Activated CD4-positive, alpha-beta T cell treated with anti-CD3 and anti-CD28 coated beads, Interleukin-2, amount 10 ng/mL, durations not matched to agents 7 days and 5 days (primary cell): ENCODE measurements at places on chromosomes 3 and 15. TPM values are rescaled to one million over a fixed set of nuclear protein-coding genes. Genes with fewer than 3 reads are reported as not detected.

Gene KNL1
- total RNA-seq, result 62.2 TPM

Gene MRPL47
- total RNA-seq, result 32.5 TPM

Gene SPSB4
- not detected for total RNA-seq

Gene CKMT1A
- not detected for total RNA-seq

DNA sequence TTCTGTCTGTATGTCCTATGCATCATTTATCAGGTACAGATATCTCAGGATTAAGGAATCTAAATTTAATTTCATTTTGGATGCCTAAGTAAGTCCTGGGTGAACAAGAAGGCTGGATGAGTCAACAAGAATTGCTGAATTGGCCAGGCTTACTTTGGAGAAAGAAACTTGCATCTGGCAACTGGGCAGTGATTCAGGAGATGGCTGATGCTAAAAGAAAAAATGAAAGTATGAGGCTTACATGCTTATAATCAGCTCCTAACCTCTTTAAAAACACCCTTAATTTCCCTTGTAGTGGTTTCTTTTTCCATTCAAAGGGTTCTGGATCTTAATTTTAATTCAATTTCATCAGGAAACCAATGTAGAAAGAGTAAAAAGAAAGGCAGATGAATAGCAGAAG is 228.8 kb upstream of the PEX5L start:
- DNase-seq, result no peak

- no peak for DNase-seq
These were observed 303.2 kb upstream of the SOX14 start for GRCh38 chr3:137460944-137461343.

DNA sequence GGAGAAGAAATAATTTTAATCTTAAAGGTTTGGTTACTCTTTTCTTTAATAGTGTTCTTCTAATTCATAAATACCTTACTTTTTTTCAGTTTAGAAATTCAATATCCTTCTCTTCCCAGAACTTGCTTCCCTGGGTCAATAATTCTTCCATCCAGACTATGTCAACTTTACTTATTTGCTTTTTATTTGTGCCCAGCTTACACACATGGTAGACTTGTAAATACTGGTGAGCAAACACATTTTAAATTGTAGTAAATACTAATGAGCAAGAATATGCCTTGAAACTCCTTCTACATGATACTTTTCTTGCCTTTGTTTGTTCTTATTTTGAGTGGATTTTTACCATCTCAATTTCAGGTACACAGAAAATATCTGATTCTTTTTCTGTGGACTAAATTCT is 33.7 kb downstream of the SST start:
- DNase-seq, result no peak

DNA sequence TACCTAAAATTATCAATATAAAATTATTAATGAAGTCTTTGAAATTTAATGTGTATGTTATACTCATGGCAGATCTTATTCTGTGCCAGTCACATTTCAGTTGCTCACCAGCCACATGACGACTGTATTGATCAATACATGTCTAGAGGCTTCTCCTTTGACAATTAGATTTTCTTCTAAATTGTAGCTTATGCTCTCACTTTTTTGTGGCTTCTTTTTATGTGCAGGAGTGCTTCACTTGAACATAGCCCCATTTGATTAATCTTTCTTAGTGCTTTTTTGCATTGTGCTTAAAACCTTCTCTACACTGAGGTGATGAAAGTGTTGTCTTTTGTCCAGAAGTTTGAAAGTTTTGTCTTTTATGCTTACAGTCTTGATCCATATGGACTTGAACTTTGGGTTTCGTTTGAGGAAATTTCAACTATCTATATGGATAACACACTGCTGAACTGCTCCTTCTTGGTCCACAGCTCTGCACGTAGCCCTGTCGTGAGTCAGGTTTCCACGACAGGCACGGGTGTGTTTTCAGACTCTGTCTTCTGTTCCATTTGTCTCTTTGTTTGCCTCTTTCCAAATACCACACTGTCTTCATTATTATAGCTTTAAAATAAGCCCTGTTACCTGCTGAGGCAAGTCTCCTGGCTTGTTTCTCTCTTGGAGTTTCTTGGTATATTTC is 393.9 kb upstream of the CFAP20DC start:
- no peak for DNase-seq

DNA sequence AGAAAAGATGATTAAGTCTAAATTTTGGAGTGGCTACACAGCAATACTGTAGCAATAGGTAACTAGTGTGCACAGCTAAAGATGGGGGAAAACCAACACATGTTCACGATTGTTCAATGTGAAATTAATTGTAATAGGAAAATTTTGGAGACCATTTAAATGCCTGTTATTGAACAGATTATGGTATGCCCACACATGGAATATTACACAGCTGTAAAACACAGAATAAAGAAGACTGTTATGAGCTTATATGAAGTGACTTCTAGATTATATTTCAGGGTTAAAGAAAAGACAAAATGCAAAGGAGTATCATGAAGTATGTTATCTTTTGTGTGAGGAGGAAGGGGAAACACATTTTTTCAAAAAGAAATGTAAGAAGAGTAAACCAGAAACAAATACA is 43.8 kb downstream of the SPINK8 start:
- no peak for DNase-seq

- DNase-seq, result no peak
These were observed 64.4 kb downstream of the SLMAP start for GRCh38 chr3:57820479-57820878.

- DNase-seq, result no peak
These were observed 22.9 kb upstream of the PLXNA1 start for GRCh38 chr3:126959921-126960603.

GRCh38 chr3:154933581-154933980 is 146.5 kb upstream of the MME start:
- no peak for DNase-seq

GRCh38 chr3:128903501-128903900 is 24.1 kb downstream of the ACAD9 start:
- no peak for DNase-seq

DNA sequence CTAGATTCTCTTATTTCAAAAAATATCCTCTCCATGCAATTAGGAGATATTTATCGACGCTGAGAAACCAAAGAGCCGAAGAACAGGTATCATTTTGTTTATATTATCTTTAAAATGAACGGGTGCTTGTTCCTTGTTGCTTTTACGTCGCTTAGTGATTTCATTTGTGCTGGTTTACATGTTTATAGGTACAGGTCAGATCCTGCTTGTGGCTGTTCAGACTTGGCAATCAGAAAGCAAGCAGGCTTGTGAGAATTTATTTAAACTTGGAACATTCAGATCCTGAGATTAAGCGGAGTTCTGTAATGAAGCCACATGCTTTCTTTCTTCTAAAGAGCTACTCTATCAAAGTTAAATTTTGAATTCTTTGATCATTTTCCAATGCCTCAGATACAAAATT is 43.0 kb upstream of the ATP2C1 start:
- DNase-seq, result no peak

GRCh38 chr3:72655131-72655551 is 193.1 kb downstream of the SHQ1 start:
- DNase-seq, result no peak

GRCh38 chr15:101852356-101852755 is 40.4 kb downstream of the OR4F15 start:
- DNase-seq, result no peak

GRCh38 chr3:13507570-13508339 is 27.6 kb downstream of the HDAC11 start:
- DNase-seq, result no peak

DNA sequence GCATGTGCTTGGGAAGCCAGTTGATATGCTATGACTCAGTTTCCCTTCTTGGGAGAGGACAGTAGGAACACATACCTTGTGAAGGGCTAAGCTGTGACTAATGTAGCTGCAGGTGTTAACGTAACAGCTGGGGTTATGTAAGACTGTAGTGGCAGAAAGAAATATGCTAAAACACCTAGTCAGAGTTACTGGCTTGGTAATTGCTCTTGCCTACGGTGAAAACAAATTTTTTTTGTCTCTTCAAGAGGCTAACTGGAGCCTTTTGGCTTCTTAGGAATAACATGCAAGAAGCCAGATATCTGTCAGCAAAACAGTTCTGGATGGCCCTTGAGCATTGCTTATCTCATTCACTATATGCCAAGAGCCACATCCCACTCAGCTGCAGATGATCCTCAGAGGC is 1.4 kb downstream of the MAPKBP1 start:
- no peak for DNase-seq

DNA sequence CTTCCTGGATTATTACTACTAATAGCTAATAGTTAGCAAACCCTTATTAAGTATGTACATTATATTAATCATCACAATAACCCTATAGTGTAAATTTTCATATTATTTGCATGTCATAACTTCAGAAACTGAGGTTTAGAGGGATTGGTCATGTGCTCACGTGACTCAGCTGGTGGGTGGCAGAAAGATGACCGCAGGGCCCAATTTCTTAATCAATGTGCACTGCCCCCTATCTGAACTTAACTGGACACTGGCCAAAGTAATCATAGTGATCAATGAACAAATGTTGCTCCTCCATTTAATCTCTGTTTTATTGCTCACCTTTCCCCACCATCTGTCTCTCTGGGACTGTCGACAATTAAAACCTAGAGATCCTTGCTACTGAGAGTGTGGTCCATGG is 52.2 kb downstream of the PLD1 start:
- DNase-seq, result no peak

DNA sequence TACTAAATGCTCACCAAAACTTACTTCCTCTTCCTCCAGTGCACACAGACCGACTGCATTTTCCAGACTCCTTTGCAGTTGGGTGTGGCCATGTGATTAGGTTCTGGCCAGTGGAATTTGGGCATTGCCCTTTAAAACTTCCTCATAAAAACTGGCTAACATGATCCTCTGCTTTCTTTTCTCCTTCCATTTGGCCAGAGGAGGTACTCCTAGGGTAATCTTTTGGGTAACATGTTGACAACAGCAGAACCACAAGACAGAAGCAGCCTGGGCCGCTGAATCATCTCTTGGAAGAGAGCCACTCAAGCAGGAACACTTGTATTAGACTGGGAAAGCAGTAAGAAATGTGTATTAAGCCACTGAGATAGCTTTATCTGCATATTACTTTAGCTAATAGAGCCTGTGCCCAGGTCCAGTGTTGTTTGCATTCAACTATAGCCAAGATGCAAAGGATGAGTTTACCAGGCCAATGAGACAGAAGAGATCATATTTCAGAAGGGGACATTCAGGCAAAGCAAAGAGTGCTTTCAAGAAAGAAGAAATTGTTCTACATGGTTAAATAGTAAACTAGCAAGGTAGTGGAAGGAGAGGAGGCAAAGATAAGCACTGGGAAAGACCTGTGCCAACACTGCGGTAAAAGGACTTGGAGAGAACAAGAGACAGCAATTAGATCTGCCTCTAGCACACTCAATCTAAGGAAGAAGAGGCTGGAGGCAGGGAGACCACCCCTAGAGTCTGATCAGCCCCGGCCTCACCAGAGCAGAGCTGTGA is 79.8 kb downstream of the PLCH1 start:
- no peak for DNase-seq

GRCh38 chr3:195537995-195538394 is 5.1 kb downstream of the PPP1R2 start:
- peak; percentile 61 for DNase-seq

DNA sequence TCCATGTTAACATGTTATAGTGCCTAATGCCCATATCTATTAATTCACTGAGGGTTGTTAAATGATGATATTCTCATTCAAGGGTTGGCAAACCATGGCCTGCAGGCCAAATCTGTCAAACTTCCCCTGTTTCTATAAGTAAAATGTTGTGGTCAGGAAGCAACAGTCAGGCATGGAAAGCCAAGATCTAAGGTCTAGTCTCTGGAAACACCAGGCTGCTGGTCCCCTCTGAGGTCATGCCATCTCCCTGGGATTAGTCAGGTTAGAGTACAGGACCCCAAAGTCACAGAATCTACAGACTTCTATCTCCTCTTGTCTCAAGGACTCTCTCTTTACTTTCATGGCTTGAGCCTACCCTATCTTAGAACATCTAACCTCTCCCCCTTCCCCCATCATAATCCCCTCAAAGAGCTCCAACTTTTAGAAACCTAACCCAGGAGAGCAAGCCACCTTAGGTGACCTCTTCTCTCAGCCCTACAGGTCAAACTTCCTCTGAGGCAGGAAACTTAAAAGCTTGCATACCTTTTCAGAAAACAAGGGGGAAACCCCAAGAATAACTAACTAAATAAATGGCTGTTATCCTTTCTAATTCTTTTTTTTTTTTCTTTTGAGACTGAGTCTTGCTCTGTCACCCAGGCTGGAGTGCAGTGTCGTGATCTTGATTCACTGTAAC is 15.3 kb upstream of the HERC1 start:
- DNase-seq, result no peak

GRCh38 chr15:64928626-64929220 is 17.0 kb downstream of the ANKDD1A start:
- DNase-seq, result no peak

DNA sequence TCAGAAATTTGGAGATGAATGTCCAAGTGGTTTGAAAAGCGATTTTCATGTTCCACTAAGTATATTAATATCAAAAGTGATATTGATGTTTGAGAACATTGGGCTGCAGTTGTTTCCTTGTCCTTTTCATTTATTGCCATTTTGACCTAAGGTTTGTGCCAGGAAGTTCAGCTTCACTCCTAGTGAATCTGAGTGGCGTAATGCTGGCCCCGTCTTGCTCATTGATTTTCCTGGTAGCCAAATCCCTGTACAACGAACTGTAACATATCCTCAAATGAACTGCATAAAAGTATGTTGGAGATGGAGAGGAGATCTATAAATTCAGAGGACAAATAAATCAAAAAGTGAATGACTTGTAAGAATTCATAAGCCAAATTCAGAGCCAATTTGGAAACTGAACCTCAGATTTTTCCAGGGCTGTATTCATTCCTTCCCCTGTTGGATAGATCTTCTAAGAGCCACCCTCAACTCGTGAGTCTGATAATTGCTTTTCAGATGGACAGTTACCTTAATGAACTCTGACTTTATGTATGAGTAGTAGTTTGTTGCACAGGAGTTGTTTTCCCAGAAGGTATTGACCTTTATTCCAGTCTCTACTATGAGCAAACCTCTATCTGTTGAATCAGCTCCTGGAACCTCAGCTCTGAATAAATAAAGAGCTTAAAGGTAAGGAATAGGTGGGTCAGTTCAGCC is 72.8 kb downstream of the ITPR1 start:
- no peak for DNase-seq

GRCh38 chr3:17035033-17035432 is 150.3 kb downstream of the PLCL2 start:
- DNase-seq, result no peak

GRCh38 chr3:36373666-36374065 is 6.6 kb upstream of the STAC start:
- DNase-seq, result no peak

GRCh38 chr3:53778153-53778552 is 68.1 kb downstream of the CHDH start:
- DNase-seq, result no peak

DNA sequence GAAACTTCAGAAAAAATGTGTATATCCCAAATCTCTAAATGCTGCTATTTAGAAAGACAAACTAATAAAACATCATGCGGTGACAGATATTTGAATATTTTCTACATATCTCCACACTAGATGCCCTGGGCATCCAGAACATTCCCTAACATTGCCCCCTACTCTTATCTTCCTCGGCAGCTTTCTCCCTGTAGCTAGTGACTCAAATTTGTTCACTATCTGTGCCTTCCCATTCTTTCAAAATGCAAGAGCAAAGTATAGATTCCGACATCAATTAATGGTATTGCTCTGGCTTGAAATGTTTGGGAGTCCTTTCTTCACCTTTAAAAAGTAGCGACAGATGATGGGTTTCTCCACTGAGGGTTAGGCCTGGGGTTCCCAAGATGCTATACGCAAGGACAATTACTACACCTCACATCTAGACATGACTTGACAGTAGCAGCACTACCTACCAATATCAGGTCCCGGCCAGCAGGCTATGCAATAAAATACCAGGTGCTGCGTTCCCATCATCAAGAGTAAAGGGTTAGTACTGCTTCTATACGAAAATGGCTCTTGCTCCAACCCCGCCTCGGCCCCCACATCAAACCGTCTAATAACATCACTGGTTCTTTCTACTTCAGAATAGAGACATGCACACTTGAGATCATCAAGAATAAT is 631 bp downstream of the UBR1 start:
- DNase-seq, result peak; percentile 44
